ENCODE measurements at places on chromosomes 4 and X. TPM values are rescaled to one million over a fixed set of nuclear protein-coding genes. Genes with fewer than 3 reads are reported as not detected.

ZBED1 gene
- total RNA-seq = 57.2 TPM

- no peak for DNase-seq
- no peak overlapping the region for H3K4me3 ChIP-seq
- no peaks in the 10 kb centered on the region for H3K27me3 ChIP-seq
- no peaks in the 10 kb centered on the region for H3K36me3 ChIP-seq
- H3K4me1 ChIP-seq = no peaks in the 10 kb centered on the region
Observed at GRCh38 chr4:13876131-13876530, 248.6 kb upstream of the BOD1L1 start.

SLC9B1 gene
- total RNA-seq = 0.29 TPM

MAP7D2 gene
- under 0.01 TPM for total RNA-seq

SLITRK4 gene
- 0.29 TPM for total RNA-seq

SHISA3 gene
- total RNA-seq = not detected

AWAT2 gene
- not detected for total RNA-seq

GRCh38 chrX:133868682-133869081 lies 116.7 kb downstream of the GPC3 start:
- no peaks in the 10 kb centered on the region for H3K27me3 ChIP-seq
- no peak overlapping the region for H3K27ac ChIP-seq
- DNase-seq = no peak
- H3K36me3 ChIP-seq = no peaks in the 10 kb centered on the region

DNA sequence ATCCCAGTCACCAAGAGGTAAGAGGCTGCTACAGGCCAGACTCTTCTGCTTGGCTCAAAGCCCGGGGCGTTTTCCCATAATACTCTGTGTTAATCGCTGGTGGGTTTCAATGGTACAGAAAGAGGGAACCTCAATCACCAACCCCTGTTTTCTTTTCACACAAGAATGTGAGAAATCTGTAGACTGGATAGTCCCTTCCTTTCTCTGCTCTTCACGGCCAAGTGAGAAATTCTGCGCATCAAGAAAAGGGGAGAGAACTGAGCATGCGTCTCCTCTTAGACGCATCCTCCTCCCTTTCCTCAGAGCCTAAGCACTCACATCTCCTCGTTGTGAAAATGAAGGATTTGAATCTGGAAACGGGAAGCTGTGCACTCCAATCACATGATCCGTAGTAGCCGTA lies 64.7 kb downstream of the CLNK start:
- H3K4me1 ChIP-seq = peaks cover 6% of the 10 kb centered on the region
- H3K36me3 ChIP-seq = no peaks in the 10 kb centered on the region
- no peak overlapping the region for H3K4me3 ChIP-seq
- no peak overlapping the region for H3K27ac ChIP-seq
- no peaks in the 10 kb centered on the region for H3K27me3 ChIP-seq

DNA sequence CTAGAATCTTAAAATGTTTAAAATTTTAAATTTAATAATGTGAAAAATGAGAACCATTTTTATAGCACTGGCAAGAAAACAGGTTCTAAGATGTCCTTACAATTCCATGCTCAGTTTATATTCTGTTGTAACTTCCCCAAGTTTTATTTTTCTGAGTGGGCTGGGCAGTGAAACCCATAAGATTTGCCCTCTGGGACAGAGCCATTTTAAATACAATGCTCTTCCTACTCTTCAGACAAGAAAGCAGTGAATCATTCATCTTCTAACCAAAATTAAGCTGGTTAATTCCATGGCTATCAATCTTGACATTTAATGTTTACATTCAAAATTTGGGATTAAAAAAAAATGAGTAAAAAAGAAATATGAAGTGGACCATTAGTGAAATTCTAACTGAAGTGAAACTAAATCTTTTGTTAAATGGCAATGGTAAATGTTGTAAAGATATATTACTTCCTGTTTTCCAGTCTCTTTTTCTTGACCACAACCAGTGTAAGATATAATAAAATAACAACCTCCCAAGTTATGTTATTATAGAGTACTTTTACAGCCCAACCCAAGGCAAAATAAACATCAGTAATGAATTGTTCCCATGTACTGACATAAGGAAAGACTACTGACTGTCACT lies 37.2 kb upstream of the PTPN13 start:
- H3K27me3 ChIP-seq = no peaks in the 10 kb centered on the region
- no peak overlapping the region for H3K4me3 ChIP-seq
- H3K36me3 ChIP-seq = no peaks in the 10 kb centered on the region
- DNase-seq = no peak

SPANXA2 gene
- total RNA-seq = 0.29 TPM

GRCh38 chr4:139530833-139531427 lies 25.1 kb downstream of the SETD7 start:
- H3K36me3 ChIP-seq = peaks cover 39% of the 10 kb centered on the region
- H3K4me1 ChIP-seq = peaks cover 21% of the 10 kb centered on the region
- peak; percentile 66 for DNase-seq
- H3K27ac ChIP-seq = no peak overlapping the region
- no peak overlapping the region for H3K4me3 ChIP-seq
- no peaks in the 10 kb centered on the region for H3K27me3 ChIP-seq

MGARP gene
- 4.4 TPM for total RNA-seq

DNA sequence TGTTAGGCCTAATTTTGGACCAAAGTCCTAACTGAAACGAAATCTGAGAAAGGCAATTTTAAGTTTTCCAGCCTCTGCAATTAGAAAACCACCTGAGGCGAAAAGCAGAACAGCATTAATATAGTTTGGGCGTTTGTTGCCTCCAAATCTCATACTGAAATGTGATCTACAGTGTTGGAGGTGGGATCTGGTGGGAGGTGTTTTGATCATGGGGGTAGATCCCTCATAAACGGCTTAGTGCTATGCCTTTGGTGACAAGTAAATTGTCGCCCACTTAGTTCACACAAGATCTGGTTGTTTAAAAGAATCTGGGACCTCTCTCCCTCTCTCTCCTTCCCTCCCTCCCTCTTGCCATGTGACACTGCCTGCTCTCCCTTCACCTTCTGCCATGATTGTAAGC lies 5.7 kb downstream of the FAM241A start:
- H3K4me1 ChIP-seq = peaks cover 5% of the 10 kb centered on the region
- no peaks in the 10 kb centered on the region for H3K27me3 ChIP-seq
- no peak overlapping the region for H3K4me3 ChIP-seq
- no peaks in the 10 kb centered on the region for H3K36me3 ChIP-seq
- no peak for DNase-seq
- H3K27ac ChIP-seq = no peak overlapping the region

All from osteoblast (primary cell).